Stimulated activated CD4-positive, alpha-beta T cell treated with anti-CD3 and anti-CD28 coated beads, Interleukin-1b, Interleukin-23, amount 100 ng/mL, for 48 hours (primary cell): ENCODE measurements at places on chromosomes 3 and 15.

GRCh38 chr3:43704697-43705096 is 14.0 kb downstream of the ABHD5 start:
- no peak for DNase-seq

- DNase-seq, result no peak
These were observed 24.4 kb downstream of the ATP2C1 start for GRCh38 chr3:130918328-130918727.

DNA sequence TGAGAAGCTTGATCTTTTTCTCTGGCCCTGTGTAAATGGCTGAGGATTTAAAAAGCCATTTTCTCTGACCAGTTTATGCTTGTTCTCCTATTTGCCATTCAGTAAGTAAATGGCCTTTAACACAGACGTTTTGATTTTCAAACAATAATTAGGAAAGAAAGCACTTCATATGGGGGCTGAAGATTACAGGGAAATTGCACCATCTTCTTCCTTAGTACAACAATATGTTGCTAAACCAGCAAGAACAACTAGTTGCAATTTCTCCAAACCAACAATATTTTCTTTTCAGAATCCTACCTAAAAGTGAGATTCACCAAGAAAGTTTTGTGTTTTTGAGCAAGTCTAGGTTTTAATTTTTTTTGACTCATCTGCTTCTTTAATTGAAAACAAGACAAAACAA is 80.5 kb upstream of the CCNL1 start:
- no peak for DNase-seq

- DNase-seq, result no peak
These were observed 19.7 kb downstream of the FAM107A start for GRCh38 chr3:58557491-58557890.

- DNase-seq, result peak; percentile 1
These were observed 136.0 kb upstream of the CCDC54 start for GRCh38 chr3:107241217-107241616.

GRCh38 chr15:37079726-37080125 is 20.6 kb downstream of the MEIS2 start:
- no peak for DNase-seq

DNA sequence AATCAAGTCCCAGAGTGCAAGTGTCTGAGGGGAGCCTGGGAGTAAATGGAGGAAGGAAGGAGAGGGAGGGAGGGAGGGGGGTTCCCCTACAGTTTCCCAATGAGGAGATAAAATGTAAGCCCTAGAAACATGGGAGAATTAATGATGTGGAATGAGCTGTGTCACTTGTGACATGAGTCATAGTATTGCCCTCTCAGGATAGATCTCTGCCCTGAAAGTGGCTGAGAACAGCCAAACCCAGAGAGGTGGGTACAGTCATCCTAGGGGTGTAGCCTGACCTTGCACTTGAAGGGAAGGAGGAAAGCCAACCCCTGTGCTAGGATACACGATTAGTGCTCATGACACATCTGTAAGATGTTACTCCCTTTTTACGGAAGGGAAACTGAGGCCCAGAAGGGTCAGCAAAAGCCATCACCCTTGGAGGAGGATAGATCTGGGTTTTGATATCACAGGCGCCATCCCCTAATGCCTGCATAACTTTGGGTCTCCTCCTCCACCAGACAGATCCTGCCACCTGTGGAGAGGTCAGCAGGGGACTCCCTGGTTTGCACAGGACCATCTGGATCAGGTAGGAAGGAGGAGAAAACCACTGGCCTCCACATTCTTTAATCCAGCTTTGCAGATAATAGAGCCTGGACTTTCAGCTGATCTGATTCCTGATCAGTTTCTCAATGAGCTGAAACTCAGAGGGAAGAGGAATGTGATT is 23.1 kb upstream of the USP3 start:
- DNase-seq, result peak; percentile 68

DNA sequence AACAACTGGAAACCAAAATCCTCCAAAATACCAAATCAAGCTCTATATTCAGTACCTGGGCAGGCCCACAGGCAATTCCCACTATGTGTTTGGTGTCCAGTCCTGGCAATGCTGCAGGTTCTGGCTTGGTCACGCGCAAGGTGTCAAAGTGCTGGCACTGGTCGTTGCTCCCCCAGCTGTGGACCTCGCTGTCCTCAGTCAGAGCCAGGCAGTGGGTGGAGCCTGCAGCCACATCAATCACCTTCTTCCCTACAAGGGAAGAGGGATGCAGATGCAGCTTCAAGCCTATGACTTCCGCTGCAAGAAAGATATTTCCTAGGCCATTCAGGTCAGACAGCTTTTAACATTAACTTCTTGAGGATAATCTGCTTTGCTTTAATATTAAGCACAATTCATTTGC is 61.3 kb downstream of the HERC2 start:
- DNase-seq, result no peak

DNA sequence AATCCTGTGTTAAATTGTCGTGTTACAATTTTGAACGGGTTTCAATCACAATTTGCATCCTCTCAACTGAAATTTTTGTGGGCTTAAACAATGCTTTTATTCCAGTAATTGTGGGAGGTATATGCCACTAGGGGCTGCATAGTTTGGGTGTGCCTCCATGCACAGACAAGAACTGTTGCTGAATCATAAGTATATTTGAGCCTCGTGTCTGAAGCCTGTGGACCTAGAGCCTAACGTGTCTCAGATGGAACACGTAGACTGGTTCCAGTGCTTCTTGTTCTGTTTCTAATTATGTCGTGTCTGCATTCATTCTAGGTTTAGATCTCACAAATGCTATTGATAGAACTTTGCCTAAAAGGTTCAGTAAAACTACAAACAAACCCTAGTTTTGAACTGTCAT is 363.4 kb downstream of the RBMS3 start:
- DNase-seq, result no peak

DNA sequence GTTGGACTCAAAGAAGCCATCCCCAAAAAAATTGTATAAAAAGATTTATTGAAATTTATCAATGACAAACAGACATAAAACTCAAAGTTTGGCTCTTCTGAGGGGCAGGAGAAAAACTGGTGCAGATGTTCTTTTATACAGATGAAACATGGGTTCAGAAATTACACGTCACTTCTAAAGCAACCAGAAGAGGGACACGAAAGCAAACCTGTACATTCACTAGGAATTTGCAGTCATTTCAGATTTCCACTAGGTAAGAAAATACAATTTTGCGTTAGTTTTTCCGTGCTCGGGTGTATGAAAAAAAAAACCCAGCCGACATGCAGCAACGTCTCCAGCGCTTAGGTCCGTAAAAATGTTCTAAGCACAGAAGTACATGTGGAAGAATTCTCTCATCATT is 41.8 kb downstream of the ANP32A start:
- DNase-seq, result no peak

DNA sequence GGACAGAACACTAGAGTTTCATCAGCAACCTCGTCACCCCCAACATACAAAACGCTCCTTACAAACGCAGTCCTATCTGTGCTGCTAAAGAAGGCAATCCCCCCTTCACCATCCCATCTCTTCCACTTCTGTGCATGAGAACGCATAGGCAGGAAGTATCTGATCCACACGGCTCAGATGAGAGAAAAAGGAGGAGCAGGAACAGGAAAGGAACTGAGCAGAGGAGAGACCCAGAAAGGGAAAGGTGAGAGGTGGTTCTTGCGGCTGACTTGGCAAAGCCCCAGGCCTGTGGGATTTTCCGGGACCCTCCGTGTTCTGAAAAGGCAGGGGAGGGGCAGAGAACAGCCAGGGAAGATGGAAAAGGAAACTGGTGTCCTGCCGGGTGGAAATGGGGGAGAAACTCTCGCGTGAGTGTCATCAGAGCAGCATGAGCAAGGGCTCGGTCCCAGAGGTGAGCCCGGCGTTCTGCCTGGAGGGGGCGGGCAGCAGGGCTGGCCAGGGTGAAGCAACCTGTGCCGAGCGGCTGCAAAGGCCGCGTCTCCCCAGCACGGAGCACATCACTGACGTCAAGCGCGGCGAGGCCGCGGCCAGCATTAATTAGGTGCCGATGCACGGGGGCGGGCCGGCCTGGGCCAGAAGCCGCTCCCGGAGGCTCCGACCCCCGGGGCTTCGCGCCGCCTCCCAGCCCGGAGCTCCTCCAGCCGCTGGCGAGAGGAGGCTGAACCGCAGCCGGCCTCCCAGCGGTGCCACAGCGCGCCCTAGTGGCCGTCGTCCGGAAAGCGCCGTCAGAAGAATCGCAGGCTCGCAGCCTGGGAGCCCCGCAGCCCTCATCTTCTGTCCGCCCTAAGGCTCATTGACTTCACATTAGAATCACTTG is 35.8 kb downstream of the CPN2 start:
- peak; percentile 78 for DNase-seq

DNA sequence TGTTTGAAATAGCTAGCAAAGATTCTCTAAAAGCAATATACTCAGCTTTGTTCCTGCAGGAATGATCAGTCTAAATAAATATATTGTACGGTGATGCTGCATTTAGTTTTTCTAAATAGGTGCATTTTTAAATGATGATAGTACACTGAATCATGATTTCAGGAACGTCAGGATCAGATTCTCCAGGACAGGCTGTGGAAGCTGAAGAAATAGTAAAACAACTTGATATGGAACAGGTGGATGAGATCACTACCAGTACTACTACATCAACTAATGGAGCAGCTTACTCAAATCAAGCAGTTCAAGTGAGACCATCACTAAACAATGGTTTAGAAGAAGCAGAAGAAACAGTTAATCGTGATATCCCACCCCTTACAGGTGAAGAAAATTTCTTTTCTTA is 46.3 kb upstream of the EIF3J start:
- DNase-seq, result no peak

DNA sequence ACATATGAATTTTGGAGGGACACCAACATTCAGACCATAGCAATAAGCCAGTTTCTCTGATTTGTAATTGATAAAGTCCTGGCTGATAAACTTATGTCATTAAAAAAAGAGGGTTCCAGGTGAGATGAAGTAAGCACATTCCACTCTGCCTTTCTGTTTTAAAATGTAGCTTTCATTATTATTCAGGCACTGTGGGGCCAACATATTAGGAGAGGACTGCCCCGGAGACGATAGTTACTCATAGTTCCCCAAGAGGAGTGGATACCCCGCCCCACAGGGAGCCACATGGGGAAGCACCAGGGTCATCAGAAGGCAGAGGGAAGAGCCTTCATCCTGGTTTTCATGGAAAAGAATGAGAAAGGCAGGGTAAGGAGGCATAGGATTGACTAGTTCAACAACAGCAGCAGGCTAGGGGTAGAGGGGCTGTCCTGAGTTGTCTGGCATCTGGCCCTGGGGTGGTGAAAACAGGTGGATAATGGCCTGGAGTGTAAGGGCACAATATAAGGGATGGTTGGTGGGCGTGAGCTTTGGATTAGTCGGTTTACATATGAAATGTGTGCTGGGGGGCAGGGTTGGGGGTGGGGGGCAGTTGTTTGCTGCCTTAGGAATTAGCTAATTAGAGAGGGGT is 78.7 kb upstream of the PROK2 start:
- no peak for DNase-seq

DNA sequence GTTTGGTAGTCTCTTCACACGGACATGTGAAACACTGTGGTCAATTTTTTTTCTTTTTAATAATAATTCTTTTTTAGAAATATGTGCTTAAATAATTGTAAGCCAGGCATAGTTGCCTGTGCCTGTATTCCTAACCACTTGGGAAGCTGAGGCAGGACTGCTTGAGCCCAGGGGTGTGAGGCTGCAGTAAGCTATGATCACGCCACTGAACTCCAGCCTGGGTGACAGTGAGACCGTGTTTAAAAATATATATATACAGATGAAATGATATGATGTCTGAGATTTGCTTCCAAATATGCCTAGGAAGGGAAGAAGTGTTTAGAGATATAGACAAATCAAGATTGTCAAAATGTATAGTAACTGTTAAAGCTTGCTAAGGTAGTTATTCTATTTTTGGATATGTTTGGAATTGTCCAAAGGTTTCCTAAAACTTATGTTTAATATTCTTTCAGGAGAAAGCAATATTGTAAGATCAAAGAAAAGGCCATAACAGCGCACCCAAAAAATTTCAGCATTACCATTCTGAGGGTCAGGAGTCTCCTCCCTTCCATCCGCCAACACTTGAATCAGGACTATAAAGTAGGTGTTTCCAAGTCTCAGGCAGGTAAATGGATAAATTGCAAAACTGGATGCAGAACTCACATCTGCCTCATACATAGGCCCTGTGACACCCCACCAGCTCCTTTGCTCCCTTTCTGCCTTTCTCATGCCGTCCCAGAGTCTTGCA is 532 bp upstream of the SELENOT start:
- no peak for DNase-seq

DNA sequence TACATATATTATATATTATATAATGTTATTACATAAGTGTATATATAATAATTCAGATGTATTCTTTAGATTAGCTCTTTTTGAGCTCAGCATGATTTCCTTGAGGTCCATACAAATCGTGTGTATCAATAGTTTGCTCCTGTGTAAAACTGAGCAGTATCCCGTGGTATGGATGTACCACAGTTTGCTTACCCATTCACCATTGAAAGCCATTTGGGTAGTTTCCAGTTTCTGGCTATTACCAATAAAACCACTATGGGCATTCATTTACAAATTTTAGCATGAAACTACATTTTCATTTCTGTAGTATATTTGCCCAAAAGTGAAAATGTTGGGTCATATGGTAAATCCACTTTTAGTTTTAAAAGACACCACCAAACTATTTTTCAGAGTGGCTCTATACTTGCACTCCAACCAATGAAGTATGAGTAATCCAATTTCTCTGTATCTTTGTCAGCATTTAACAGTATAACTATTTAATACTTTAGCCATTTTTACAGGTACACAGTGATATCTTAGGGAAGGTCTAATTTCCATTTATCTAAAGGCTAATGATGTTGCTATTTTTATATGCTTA is 1361.4 kb upstream of the GBE1 start:
- no peak for DNase-seq

DNA sequence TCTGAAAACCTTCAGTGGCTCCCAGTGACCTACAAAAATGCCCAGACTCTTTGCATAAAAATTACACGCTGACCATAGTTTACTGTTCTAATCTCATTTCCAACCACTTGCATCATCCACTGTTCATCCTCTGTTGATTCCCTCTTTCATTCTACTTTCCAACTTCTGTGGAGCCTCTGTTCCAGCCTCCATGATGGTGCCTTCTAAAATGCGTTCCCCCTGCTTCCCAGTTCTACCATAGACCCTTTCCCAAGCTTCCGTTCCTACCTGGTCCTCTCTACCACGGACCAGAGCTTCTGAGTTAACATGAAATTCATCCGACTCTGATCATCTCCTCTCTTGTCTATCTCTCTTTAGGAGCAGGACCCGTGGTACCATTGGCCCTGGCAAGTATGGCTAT is 127.0 kb downstream of the THSD4 start:
- no peak for DNase-seq

DNA sequence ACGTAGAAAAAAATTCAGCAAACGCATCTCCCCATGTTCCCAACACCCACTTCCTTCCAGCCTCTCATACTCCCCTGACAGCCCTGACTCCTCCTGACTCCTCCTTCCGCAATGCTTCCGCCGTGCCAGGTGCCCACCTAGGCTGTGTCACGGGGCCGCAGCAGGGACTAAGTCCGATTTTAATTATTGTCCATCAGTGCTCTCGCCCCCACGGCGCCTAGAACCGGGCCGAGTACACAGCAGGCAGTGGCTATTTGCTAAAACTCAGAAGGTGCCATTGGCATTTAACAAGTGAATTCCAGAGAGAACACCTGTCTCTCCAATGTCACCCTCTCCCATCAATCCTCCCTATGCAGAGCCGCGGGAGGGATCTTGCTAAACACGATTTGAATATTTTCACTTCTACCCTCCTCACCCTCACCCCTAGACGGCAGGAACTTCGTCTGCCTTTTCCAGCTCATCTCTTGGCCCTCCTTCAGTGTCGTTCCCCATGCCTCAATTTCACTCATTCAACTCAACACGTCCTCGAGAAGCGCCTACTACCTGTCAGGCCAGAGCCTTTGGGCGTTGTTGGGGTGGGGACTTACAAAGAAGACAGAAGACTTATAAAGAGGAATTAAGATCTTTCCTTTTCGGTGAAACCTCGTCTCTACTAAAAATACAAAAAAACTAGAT is 11.5 kb upstream of the SHF start:
- peak; percentile 46 for DNase-seq
